Breast epithelium (tissue), 4 donors: ENCODE measurements at places on chromosomes 16 and 17. TPM values are rescaled to one million over a fixed set of nuclear protein-coding genes. Genes with fewer than 3 reads are reported as not detected.

ANKRD13B gene
- 13.0 TPM for total RNA-seq

MFSD6L gene
- total RNA-seq, result 0.98 TPM

GRCh38 chr17:74832421-74832820 lies 27.3 kb downstream of the GRIN2C start:
- no peak for DNase-seq

GRCh38 chr17:80652756-80653330 lies 108.2 kb downstream of the RPTOR start:
- DNase-seq, result no peak

GRCh38 chr17:59415397-59415796 lies 83.9 kb downstream of the YPEL2 start:
- no peak for DNase-seq

- DNase-seq, result no peak
These were observed 109.4 kb downstream of the BANP start for GRCh38 chr16:88060524-88061219.

- no peak for DNase-seq
These were observed 17.3 kb downstream of the RFFL start for GRCh38 chr17:35046245-35046644.

SLC13A2 gene
- total RNA-seq, result 4.0 TPM

- DNase-seq, result no peak
These were observed 7.3 kb downstream of the HASPIN start for GRCh38 chr17:3730881-3731429.

SMTNL2 gene
- total RNA-seq, result 1.8 TPM

- no peak for DNase-seq
These were observed 339 bp upstream of the SGCA start for GRCh38 chr17:50165466-50165865.

TNP2 gene
- not detected for total RNA-seq

DNA sequence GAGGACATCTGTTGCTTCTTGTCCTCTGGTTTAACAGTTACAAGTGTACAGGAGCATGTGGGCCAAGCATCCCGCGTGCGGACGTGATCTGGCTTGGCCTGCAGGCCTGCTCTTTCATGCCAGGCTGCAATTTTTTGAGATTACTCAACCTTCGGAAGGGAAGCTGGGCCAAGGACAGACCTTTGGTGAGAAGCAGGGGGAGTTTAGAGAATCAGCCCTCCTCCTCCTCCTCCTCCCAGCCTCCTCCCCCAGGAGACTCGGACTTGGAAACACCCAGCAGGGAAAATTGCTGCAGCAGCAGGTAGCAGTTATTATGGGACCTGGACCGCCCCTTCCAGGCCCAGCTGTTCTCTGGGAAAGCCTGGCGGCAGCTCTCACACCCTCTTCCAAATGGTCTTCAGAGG lies 5.1 kb upstream of the KLHL36 start:
- DNase-seq, result no peak

DNA sequence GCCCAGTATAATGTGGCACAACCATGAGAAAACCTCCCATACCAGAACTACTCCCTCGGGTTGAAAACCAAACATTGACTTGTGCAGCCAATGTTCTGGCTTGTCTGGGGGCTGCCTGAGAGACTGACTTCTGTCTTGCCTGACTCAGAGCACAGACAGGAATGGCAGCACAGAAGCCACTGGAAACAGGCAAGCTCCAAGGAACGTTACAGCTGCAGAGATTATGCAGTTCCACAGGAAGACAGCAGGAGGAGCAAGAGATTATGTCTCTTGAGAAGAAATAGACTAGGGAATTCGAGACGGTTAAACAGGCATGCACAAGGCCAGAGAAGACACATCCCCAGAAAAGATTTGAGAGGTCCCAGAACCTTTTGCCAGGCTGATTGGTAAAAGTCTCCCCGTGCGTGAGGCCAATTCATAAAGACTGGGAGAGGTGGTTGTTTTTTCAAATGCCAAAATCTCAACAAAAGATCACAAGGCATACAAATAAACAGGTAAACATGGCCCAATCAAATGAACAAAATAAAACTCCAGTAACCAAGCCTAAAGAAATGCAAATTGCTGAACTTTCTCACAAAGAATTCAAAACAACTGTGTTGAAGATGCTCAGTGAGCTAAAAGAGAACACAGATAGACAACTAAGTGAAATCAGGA lies 90.6 kb upstream of the CDH5 start:
- no peak for DNase-seq

CA5A gene
- total RNA-seq, result not detected

DNA sequence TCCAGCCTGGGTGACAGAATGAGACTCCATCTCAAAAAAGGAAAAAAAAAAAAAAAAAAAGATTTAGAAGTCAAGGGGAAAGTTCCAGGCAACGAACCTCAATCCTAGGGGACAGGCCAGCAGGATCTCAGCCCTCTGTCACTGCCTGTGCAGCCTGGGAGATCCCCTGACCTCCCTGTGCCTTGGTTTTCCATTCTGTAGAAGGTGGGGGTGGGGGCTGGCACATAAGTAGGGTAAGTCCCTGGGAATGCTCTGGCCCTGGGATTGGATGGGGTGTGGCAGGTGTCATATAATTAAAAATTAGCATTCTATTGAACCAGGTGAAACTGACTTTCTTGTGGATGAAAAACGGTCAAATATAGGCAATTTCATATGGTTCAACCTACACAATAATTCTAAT lies 90.5 kb downstream of the C16orf78 start:
- DNase-seq, result no peak

ELOB gene
- 147 TPM for total RNA-seq

DNA sequence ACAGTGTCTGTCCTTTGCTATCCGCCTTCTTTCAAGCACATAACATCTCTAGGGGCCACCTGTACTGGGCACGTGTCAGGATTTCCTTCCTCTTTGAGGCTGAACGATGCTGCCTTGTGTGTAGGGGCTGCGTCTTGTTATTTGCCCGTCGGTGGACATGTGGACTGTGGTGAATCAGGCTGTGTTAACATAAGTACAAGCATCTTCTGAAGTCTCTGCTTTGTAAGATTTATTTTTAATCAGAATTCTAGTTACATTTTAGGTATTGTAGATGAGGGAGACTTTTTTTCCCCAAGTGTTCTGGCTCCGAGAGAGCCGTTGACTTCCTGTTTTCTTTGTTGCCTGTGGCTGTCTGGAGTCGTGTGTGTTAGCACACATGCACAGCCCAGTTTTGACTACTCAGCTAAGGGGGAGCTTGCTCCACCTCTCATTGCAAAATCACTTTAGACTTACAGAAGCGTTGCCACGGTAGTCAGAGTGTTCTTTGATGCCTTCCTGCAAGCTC lies 26.1 kb downstream of the SPG7 start:
- no peak for DNase-seq

DLX3 gene
- total RNA-seq, result not detected

DNA sequence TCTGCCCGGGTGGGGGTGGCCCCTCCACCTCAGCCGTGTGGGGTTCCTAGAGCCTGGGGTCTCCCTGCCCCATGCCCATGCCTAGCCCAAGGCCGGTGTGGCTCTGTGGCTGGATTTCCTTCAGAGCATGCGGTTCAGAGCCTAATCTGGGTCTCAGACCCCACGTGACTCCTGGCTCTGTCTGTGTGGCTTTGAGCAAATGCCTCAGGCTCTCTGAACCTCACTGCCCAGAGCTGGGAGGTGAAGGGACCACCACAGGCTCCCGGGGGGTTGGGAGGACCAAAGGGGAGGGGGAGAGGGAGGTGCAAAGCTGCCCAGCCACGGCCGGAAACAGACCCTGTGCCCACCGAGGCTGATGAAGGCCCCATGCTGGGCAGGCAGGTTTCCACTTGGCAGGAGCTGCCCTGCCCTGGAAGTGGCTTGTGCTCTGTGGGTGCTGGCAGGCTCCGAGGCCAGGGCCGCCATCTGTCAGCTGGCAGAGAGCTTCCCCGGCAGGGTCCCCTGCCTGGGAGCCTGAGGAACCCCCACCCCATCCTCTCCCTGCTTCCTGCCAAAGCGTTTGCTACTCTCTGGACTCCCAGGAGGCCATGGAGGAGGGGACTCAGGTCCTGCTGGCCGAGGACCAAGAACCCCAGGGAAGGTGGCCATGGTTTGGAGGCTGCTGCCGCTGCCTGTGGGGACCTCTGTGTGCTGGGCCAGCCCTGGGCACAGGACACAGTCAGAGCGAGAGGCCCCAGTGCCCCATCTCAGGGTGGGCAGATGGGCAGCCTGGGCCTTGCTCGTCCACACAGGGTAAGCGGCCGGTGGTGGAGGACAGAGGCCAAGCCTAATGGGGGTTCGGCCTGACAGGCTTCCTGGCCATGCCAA lies 4.0 kb downstream of the CDH15 start:
- no peak for DNase-seq

GRCh38 chr16:60329108-60329507 lies 1595.0 kb upstream of the GOT2 start:
- DNase-seq, result no peak
